Muscle of leg (tissue), 16 donors: ENCODE measurements at places on chromosomes 11 and 22. TPM values are rescaled to one million over a fixed set of nuclear protein-coding genes. Genes with fewer than 3 reads are reported as not detected.
A peak's percentile ranks its signal among the peaks of the same experiment; 100 is the strongest.

The NLRP6 gene
- 0.04 TPM for total RNA-seq

DNA sequence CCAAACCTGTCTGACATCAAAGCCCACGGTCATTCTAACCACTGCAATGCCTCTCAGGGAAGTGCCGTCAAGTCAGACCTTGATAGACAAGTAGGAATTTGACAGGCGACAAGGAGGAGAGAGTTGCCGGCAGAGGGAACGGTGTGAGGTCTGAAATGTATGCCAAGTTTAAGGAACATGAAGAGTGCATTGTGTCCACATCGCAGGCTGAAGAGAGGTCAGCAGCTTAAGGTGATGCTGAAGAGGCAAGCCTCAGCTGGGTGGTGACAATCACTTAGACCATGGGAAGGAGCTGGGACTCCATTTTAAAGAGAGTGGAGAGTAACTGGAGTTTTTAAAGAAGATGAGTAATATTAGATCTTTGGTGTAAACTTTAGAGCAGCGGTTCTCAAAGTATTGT, 104.9 kb upstream of the TBCEL start:
- no peak overlapping the region for H3K4me3 ChIP-seq
- no peaks in the 10 kb centered on the region for H3K36me3 ChIP-seq
- H3K4me1 ChIP-seq: no peaks in the 10 kb centered on the region
- no peak for DNase-seq
- H3K27me3 ChIP-seq: peaks cover 15% of the 10 kb centered on the region

GRCh38 chr11:119533921-119534736, 111.2 kb upstream of the THY1 start:
- DNase-seq: peak; percentile 44
- H3K4me1 ChIP-seq: no peaks in the 10 kb centered on the region
- H3K27ac ChIP-seq: no peak overlapping the region
- H3K4me3 ChIP-seq: no peak overlapping the region

The TUBA8 gene
- total RNA-seq: 28.2 TPM

DNA sequence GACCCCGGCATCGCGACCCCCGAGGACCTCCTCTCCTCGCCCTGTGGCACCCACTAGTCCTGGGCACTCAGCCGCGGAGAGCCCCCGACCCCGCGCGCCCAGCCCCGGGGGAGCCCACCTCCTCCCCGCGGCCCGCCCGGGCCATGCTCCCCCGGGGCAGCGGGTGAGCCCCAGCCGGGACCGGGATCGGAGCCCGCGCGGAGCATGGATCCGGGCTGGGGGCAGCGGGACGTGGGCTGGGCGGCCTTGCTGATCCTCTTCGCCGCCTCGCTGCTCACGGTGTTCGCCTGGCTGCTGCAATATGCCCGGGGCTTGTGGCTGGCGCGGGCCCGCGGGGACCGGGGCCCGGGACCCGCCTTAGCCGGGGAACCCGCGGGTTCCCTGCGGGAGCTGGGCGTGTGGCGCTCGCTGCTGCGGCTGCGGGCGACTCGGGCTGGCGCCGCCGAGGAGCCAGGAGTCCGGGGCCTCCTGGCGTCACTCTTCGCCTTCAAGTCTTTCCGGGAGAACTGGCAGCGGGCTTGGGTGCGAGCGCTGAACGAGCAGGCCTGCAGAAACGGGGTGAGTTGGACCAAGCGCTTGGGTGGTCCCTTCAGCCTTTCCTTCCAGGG, 498 bp downstream of the C2CD2L start:
- H3K36me3 ChIP-seq: peaks cover 28% of the 10 kb centered on the region
- no peak overlapping the region for H3K27ac ChIP-seq
- H3K4me1 ChIP-seq: peaks cover 31% of the 10 kb centered on the region
- peak overlapping the region; percentile 81 for H3K4me3 ChIP-seq
- no peak for DNase-seq

DNA sequence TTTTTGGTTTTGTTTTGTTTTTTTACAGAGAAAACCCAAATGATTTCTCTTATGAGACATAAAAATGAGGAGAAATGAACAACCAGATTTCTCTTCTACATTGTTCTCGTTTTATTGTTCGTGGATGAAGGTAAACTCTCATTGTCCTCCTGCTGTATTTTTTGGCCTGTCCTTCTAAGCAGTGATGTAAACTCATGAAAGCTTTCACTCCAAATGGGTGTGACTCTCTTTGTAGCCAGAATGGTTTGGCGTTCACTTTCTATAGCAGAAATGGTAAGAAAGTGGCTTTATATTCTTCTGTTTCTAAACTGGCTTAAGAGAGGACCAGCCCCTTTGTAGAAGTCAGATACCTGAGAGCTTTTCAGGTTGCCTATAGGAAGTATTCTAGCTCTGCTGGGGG, 15.5 kb upstream of the BMAL1 start:
- peak overlapping the region; percentile 89 for H3K27ac ChIP-seq
- H3K4me3 ChIP-seq: no peak overlapping the region
- H3K36me3 ChIP-seq: no peaks in the 10 kb centered on the region
- H3K27me3 ChIP-seq: peaks cover 11% of the 10 kb centered on the region
- peaks cover 16% of the 10 kb centered on the region for H3K4me1 ChIP-seq

DNA sequence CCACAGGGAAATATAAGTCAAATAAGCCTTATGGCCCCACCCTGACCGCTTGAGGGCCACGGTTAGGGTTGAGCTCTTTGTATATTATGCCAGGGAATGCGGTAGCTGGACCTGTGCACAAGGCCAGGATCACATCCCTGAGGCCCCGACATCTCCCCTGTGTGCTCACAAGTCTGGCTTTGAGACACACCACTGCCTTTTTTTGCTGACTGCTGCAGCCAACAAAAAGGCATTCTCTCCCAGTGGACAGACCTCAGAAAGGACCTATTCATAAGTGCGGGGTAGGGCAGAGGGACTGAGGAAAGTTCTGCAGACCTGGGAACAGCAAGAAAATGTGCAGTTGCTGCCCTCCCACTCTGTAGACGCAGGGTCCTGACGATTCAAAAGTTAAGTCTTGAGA, 3.4 kb upstream of the SIDT2 start:
- DNase-seq: peak; percentile 3
- H3K27ac ChIP-seq: no peak overlapping the region
- H3K4me1 ChIP-seq: peaks cover 17% of the 10 kb centered on the region
- H3K36me3 ChIP-seq: peaks cover 5% of the 10 kb centered on the region

The PTGDR2 gene
- 0.62 TPM for total RNA-seq

DNA sequence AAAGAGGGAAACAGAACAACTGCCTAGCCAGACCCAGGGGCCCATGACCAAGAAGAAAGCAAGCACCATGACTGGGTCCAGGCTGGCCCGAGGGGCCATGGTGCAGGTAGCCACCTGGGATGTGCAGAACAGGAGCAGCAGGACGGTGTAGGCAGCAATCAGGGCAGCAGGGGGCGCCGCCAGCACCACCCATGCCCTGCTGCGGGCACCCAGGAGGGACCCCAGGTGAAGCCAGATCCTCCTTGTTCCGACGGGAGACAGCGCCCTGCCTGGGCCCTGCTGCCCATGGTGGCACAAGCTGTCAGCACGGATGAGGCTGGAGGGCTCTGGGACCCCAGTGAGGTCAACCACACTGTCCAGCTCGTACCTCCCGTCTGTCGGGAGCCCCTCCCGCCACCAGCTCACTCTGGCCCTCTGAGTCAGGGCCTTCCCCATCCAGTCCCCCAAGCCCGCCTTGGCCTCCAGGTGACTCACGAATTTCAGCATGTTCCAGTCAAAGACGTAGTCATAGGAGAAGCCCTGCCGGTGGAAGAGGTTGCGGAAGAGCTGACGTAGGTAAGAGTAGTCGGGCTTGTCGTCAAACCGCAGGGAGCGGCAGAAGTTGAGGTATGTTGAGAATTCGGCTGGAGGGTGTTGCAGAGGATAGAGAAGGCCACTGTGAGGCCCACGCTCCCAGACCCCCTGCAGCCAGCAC, 18.8 kb downstream of the CSNK1E start:
- H3K36me3 ChIP-seq: peaks cover 98% of the 10 kb centered on the region
- no peak overlapping the region for H3K27ac ChIP-seq
- no peak for DNase-seq
- no peak overlapping the region for H3K4me3 ChIP-seq

The KRTAP5-9 gene
- not detected for total RNA-seq

DNA sequence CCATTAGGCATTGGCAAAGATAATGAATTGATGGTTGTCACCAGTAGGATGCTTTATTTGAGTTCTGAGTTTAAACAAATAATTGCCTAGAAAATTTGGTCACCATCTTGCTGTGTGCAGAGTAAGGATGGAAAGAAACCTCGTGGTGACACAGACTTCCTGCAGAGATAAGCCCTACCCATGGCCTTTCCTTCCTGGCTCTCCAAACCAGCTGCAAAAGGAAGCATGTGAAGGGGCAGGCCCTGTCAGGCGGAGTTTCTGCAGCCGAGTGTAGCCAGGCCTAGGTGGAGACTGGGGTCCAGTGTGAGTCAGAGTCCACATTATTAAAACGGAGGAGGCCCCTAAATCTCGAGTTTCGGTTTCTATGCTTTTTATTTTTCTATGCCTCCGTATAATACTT, 83.1 kb upstream of the ADSL start:
- peak; percentile 28 for DNase-seq
- H3K4me1 ChIP-seq: no peaks in the 10 kb centered on the region
- no peak overlapping the region for H3K4me3 ChIP-seq
- H3K27ac ChIP-seq: no peak overlapping the region

- H3K27ac ChIP-seq: no peak overlapping the region
- H3K4me3 ChIP-seq: no peak overlapping the region
- peaks cover 2% of the 10 kb centered on the region for H3K36me3 ChIP-seq
- DNase-seq: peak; percentile 71
- no peaks in the 10 kb centered on the region for H3K27me3 ChIP-seq
Measured at GRCh38 chr11:36390963-36391471, 94.9 kb downstream of the PRR5L start.

The APOL1 gene
- 2.3 TPM for total RNA-seq

- no peaks in the 10 kb centered on the region for H3K36me3 ChIP-seq
- no peaks in the 10 kb centered on the region for H3K4me1 ChIP-seq
- H3K4me3 ChIP-seq: no peak overlapping the region
- no peak overlapping the region for H3K27ac ChIP-seq
- DNase-seq: no peak
Measured at GRCh38 chr11:4565371-4565770, 16.2 kb upstream of the OR52I2 start.

The ELMOD1 gene
- total RNA-seq: 4.3 TPM

DNA sequence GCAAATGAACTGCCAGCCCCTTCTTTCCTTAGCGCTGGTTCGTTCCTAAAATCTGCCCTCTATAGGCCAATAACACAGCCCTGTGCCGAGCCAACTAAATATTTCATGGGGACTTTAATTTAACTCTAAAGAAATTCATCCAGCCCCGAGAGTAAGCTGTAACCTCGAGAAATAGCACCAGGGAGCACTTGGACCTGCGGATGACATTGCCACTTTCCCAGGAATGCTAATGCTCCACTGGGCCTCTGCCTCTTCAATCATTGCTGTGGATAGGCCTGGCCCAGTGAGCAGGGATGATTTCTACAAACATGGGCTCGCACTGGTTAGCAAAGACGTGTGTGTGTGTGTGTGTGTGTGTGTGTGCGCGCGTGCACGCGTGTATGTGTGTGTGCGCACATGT, 95.3 kb upstream of the TBCEL start:
- H3K27me3 ChIP-seq: no peaks in the 10 kb centered on the region
- H3K27ac ChIP-seq: no peak overlapping the region
- no peaks in the 10 kb centered on the region for H3K36me3 ChIP-seq
- peaks cover 13% of the 10 kb centered on the region for H3K4me1 ChIP-seq
- DNase-seq: no peak
- no peak overlapping the region for H3K4me3 ChIP-seq

GRCh38 chr11:118167253-118167652, 9.2 kb downstream of the SCN2B start:
- DNase-seq: no peak
- H3K27ac ChIP-seq: no peak overlapping the region
- H3K4me1 ChIP-seq: peaks cover 25% of the 10 kb centered on the region
- peaks cover 29% of the 10 kb centered on the region for H3K27me3 ChIP-seq
- H3K4me3 ChIP-seq: no peak overlapping the region

GRCh38 chr11:112318184-112318591, 57.5 kb upstream of the PLET1 start:
- DNase-seq: peak; percentile 52
- no peaks in the 10 kb centered on the region for H3K36me3 ChIP-seq
- H3K4me3 ChIP-seq: no peak overlapping the region
- no peaks in the 10 kb centered on the region for H3K27me3 ChIP-seq
- H3K27ac ChIP-seq: no peak overlapping the region
- peaks cover 12% of the 10 kb centered on the region for H3K4me1 ChIP-seq

GRCh38 chr11:71425860-71426259, 22.3 kb downstream of the DHCR7 start:
- no peak overlapping the region for H3K4me3 ChIP-seq
- no peaks in the 10 kb centered on the region for H3K27me3 ChIP-seq
- no peak for DNase-seq
- no peaks in the 10 kb centered on the region for H3K36me3 ChIP-seq
- H3K4me1 ChIP-seq: no peaks in the 10 kb centered on the region
- H3K27ac ChIP-seq: no peak overlapping the region

DNA sequence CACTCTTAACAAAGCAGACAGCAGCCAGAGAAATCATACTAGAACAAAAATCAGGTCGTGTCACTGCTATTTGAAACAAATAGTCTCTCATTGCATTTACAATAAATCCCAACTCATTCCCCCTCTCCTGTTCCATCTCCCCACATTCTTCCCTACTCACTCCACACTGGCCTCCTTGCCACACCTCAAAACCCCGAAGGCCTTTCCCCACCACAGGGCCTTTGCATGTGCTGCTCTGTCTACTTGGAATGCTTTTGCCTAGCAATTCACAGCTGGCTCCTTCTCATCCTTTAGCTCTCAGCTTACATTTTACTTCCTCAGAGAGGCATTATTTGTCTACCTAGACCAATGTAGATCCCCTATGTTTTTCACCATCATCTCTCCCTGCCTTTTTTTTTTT, 6.3 kb upstream of the THOC5 start:
- H3K36me3 ChIP-seq: peaks cover 56% of the 10 kb centered on the region
- no peak overlapping the region for H3K4me3 ChIP-seq

DNA sequence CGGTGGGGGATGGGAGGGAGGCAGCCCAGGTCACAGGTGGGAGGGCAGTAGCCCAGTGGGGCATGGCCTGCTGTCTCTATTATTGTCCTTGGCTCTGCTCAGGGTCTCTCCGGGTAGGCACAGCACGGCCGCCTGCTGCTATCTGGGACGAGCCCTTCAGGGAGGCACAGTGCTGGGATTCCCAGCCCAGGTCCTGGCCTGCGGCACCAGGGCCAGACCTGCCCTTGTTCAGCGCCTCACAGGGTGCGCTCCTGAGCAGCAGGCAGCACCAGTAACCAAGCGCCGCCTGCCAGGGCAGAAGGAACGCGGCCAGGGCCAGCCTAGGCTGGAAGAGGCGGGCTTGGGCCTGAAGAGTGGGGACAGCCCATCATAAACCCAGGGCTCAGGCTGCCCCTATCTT, 151.0 kb downstream of the MPPED1 start:
- H3K4me3 ChIP-seq: no peak overlapping the region
- H3K27me3 ChIP-seq: no peaks in the 10 kb centered on the region
- H3K4me1 ChIP-seq: no peaks in the 10 kb centered on the region
- H3K36me3 ChIP-seq: no peaks in the 10 kb centered on the region
- DNase-seq: no peak
- H3K27ac ChIP-seq: no peak overlapping the region

DNA sequence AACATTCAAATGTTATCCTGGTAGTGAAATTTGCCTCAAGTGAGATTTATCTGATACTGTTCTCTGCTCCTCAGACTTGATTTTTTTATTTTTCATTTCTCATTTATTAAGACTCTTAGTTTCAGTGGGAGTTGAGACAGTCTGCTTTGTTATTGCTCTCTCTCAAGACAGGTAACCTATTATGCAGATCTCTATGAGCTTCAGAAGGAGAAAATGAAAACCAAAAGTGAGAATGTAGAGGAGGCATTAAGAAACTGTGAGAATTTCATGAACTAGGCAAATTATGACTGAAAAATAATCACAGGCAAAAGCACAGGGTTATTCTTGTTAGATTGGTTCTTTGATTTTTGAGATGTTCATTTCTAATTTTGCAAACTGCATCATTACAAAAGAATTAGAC, 290.0 kb upstream of the CHORDC1 start:
- no peaks in the 10 kb centered on the region for H3K27me3 ChIP-seq
- no peaks in the 10 kb centered on the region for H3K36me3 ChIP-seq
- no peak overlapping the region for H3K27ac ChIP-seq
